Fibroblast of upper back skin (primary cell): ENCODE measurements at places on chromosomes 7 and 10.
A peak's percentile ranks its signal among the peaks of the same experiment; 100 is the strongest.

- no peak for DNase-seq
These were observed 5.7 kb downstream of the ADARB2 start for GRCh38 chr10:1731592-1731991.

DNA sequence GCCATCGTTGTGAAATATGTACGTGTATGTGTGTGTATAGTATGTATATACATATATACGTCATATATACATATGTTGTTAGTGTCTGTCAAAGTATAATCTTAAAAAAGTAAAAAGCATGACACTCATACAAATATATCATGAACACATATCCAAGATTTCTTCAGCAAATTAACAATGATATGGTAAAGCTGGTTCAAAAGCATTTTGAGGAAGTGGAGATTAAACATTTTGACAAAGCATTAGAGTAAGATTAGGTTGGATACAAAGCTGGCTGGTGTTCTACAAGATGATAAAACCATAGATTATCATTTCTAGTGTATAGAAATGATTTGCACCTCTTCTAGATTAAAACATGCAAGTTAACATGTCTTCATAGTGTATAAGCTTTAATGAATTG is 771 bp upstream of the NUDCD3 start:
- DNase-seq = no peak

- no peak for DNase-seq
These were observed 101.3 kb downstream of the STRA8 start for GRCh38 chr7:135334830-135335543.

GRCh38 chr10:86046845-86047460 is 319.6 kb downstream of the GRID1 start:
- no peak for DNase-seq

DNA sequence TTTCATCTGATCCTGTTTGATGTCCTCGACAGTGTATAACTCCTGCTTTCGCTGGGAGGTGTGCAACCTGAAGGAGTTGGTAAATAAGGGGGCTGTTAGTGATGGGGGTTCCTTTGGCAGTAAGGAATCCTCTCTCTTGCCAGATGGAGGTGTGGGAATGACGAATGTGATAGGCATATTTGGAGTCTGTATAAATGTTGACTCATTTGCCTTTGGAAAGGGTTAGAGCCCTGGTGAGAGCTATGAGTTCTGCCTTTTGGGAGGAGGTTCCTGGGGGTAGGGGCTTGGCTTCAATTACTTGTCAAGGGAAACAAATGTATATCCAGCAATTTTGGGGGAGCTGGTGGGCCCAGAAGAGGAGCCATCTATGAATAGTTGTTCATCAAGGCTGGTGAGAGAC is 11.4 kb upstream of the CHST3 start:
- no peak for DNase-seq

DNA sequence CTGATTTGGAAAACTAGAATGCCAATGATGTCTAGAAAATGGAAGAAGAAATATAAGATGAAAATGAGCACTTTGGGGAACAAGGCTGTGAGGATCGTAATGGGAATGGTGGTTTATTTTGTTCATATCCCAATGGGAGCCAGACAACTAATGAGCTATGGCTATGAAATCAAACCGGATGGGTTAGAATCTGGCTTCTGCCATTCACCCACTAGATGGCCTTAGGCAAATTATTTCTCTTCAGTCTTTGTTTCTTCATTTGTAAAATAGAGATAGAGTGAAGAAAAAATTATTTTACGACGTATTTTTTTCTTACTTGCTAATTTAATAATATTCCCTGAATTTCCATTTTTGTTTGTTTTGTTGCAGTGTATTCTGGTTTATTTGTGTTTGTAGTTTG is 572.1 kb upstream of the IGFBP3 start:
- DNase-seq = no peak

- peak; percentile 68 for DNase-seq
These were observed 689.7 kb upstream of the CELF2 start for GRCh38 chr10:10327934-10328333.

DNA sequence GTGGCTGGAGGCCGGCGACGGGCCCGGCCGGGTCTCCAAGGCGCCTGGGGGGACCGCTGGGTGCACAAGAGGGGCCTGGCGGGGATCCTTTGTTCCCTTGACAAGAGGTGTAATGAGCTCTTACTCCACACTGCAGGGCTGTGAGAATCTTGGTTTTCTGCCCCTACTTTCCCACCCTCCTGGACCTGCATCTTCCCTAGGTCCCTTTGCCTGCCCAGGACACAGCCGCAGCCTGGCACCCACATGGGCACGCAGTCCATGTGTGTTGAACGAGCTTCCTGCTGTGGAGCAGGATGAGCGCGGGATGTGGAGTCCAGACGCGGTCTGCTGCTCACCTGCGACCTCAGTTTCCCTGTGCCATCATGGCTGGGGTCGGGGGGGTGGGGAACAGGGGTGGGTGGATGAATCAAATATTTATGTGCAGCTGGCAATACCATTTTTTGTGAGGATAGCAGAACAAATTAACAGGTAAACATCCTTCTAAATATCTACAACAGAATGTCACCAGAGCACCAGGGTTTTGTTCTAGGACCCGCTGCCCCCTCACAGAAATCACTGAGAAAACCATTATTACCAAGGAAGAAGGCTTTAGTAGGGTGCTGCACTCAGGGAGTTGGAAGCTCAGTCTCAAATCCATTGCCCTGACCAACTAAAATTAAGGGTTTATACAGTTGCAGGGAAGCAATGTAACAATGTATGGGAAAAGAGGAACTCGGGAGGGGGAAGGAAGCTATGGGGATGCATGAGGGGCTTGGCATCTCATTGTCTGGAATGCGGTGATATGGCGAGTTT is 474 bp upstream of the NSMCE4A start:
- DNase-seq = no peak

- DNase-seq = no peak
These were observed 12.9 kb upstream of the INPP5A start for GRCh38 chr10:132524443-132525285.

DNA sequence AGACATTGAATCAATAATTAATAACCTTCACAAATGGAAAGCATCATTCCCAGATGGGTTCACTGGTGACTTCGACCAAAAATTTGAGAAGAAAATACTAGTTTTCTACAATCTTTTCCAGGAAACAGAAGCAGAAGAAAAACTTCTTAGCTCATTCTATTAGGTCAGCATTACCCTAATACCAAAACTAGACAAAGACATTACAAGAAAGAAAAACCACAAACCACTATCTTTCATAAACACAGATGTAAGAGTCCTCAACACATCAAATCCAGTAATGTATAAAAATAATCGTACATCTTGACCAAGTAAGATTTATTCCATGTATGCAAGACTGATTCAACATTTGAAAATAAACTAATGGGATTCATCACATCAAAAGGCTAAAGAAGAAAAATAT is 64.0 kb upstream of the CDK1 start:
- DNase-seq = peak; percentile 6

GRCh38 chr7:82760074-82760473 is 316.5 kb upstream of the CACNA2D1 start:
- DNase-seq = no peak

DNA sequence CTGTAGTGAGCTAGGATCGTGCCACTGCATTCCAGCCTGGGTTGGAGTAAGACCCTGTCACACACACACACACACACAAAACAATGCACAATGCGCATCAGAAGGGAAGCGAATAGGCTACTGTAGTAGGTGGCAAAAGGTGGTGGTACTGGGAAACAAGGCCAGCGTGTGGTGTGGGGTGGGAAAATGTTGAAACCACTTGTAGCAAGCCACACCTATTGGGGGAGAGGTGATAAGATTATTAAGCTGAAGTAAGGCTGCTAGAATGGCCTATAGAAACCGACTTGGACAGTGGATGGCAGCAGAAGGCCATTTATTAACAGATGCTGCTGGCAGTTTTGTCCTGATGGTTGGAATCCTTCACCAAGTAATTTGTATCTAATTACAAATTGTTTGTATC is 7.2 kb upstream of the CHCHD1 start:
- DNase-seq = peak; percentile 20

DNA sequence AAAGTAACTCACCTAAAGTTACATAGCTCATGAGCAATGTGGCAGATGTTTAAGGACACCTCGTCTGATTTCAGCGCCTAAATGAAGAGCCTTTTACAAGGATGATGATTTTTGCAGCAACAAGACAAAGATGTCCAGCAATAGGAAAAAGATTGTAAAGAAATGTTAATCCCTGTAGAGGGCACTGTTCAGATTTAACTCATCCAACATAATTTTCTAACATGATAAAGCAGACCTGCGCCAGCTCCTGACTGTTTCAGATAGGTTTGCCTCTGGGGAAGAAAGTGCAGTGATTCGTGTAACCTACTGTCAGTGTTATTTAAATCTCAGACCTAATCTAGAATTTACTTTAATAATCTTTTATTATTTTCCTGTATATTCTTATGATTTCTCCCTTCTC is 595.2 kb downstream of the AUTS2 start:
- peak; percentile 47 for DNase-seq

GRCh38 chr7:143256932-143257331 is 6.3 kb upstream of the GSTK1 start:
- no peak for DNase-seq

DNA sequence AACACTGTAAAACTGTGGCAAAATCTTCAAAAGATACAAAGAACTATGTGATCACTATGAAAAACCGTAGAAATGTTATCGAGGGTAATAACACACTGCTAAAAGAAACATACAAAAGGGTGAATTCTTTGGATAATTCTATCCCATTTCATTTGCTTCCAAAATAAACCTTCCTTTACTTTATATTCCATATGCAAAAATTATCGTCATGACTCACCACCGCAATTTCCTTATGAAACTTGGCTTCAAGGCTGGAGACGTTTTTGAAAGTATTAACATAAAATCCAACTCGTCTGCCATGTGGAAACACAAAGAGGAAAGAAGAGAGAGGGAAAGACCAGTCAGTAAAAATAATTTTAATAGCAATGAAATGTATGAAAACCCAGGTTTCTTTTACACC is 165.2 kb downstream of the AMPH start:
- peak; percentile 61 for DNase-seq

DNA sequence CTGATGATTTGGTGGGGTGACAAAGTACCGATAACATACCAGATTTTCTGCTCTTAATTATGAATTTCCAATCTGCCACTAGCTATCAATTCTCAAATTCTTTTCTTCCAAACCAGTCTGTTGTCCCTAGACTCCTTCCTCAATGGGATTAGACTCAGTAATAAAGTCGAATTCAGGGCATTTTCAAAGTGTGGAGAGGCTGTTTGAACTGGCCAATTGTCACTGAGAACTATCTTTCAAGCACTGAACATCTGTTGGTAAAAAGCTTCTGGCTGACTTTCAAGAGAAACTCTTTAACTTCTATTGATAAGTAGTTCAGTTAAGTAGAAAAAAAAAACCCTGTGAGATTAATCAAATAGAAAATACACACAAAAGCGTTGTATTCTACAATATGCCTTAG is 108.9 kb downstream of the SAMD9 start:
- DNase-seq = no peak

GRCh38 chr7:12402365-12402725 is 1.3 kb downstream of the VWDE start:
- DNase-seq = no peak

DNA sequence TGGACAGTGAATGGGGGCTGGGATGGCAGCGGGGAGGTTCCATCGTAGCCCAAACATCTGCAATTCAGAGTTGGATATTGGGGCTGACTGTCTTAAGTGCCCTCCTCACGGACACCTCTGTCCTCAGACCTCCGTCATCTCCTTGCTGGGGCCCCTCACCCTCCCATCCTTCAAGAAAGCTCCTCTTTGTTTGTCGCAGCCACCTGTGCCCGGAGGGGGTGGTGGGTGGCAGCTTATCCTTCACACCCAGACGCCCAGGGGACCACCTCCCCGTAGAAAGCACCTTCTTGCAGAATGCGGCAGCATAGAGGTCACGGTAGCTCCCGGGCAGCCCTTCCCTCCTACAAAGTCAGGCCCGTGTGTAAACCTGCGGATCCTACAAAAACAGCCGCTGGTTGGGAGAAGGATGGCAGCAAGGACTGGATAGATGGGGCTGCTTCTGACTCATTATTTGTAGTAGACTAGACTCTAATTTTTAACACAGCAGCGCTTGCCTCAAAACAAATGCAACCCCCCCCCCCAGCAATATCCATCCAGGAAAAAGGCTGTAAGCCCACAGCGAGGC is 1.3 kb upstream of the PTPRN2 start:
- no peak for DNase-seq

GRCh38 chr10:116952729-116953128 is 52.3 kb downstream of the SHTN1 start:
- DNase-seq = no peak

DNA sequence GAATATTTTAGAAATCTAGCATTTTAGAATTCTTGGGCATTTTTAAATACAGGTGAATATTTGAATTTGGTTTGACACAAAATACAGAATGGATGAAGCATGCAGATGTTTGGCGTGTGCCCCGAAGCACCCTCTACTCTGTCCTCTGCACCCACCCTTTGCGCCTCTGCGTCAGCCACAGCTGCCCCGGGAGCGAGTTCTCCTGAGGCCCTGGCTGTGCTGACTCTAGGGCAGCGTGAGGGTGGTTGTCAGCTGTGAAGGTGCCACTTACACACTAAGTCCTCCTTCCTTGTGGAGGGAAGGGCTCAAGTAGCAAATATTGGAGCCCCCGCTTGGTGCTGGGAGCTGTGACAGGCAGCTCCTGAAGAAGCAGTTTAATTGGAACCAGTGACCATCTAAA is 48.4 kb downstream of the DAGLB start:
- DNase-seq = no peak

DNA sequence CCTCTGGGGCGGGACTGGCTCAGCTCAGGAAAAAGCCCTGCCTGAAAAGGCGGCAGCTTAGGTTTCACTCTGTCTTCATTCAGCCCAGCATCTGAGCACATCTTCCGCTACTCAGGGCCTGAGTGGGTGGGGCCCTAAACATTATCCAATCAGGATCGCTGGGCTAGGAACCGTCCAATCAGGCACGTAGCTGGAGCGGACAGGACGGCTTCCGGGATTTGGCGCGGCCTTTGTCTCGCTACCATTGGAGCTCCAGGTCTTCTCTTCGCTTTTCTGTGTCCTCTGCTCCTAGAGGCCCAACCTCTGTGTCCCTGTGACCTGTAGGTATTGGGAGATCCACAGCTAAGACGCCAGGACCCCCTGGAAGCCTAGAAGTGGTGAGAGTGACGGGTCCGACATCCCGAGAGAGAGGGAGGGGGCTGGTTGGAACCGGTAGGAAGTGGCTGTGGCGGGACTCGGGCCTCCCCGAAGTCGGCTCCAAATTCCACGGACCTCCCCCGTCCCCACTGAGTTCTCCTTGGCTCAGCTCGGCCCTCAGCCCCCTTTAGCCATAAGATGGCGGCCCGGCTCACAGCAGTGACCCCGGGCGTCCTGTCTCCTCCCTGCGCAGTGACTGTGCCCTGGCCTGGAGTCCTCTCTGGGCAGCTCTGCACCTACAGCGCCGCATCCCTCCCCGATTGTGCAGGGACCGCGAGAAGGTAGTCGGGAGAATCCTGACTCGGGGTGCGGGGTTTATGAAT is 99.1 kb downstream of the ZNF680 start:
- DNase-seq = peak; percentile 4

DNA sequence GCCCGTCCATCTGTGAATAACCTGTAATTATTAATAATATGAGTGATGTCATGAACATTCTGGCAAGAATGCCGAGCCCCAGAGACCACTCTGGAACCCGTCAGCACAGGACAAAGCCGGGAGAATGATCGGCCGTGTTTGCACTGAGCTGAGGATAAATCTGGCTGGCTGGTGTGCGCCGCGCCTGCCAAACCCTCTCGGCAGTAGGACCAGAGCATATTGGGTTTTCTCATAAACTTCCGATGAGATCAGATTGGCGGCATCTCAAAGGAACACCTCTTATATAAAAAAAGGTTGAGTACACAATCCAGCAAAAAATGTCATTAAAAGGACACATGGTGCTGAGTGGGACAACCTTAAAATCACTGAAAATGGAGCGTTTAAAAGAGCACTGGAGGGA is 296.0 kb upstream of the MKI67 start:
- no peak for DNase-seq
